ENCODE measurements at places on chromosomes 5 and 9. TPM values are rescaled to one million over a fixed set of nuclear protein-coding genes. Genes with fewer than 3 reads are reported as not detected.

DIPK1B gene
- not detected for total RNA-seq

DNA sequence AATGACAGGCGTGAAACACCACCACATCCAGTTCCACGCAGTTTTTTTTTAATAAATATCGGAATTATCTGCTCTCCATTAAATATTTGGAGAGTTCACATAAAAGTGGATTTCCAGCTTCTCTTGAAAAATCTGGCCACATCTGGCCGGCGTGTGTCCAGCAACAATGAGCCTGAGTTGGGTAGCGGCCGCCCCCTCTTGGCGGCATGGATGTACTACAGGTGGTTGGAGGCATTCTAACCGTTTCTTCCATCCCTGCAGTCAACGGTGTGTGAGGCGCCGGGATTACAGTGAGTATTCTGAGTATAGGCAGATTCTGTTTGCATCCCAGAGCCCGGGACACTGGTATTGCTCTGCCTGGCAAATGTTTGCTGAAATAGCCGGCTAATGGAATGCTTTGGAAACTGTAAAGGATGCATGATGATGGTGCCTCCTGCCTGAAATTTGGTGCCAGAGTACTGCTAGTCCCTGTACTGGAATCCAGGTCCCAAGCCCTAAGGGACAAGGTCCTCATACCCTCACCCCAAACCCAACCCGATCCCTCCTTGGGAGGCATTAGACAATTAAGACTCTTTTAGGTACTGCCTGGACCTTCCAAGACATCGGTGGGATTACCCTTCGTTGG, 13.6 kb upstream of the GM2A start:
- DNase-seq = peak; percentile 52

DNM1 gene
- total RNA-seq = 0.17 TPM

GRM6 gene
- not detected for total RNA-seq

DNA sequence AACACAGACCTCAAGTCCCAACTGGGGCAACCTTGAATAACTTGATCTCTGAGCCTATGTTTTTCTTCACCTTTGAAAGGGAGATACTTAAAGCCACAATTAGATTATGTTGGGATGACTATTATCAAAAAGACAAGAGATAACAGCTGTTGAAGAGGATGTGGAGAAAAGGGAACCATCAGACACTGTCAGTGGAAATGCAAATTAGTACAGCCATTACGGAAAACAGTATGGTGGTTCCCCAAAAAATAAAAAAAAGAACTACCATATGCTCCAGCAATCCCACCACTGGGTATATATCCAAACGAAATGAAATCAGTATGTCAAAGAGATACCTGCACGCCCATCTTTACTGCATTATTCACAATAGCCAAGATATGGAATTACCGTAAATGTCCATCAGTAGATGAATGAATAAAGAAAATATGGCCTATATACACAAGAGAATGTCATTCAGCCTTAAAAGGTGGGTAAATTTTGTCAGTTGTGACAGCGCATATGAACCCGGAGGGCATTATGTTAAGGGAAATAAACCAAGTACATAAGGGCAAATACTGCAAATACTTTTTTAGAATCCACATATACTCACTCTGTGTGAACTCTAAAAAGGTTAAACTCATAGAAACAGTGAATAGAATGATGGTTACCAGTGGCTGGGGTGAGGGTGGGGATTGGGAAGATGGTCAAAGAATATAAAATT, 12.7 kb downstream of the FAT2 start:
- DNase-seq = peak; percentile 51

- DNase-seq = no peak
These were observed 30.9 kb upstream of the NPR3 start for GRCh38 chr5:32680183-32680582.

DNA sequence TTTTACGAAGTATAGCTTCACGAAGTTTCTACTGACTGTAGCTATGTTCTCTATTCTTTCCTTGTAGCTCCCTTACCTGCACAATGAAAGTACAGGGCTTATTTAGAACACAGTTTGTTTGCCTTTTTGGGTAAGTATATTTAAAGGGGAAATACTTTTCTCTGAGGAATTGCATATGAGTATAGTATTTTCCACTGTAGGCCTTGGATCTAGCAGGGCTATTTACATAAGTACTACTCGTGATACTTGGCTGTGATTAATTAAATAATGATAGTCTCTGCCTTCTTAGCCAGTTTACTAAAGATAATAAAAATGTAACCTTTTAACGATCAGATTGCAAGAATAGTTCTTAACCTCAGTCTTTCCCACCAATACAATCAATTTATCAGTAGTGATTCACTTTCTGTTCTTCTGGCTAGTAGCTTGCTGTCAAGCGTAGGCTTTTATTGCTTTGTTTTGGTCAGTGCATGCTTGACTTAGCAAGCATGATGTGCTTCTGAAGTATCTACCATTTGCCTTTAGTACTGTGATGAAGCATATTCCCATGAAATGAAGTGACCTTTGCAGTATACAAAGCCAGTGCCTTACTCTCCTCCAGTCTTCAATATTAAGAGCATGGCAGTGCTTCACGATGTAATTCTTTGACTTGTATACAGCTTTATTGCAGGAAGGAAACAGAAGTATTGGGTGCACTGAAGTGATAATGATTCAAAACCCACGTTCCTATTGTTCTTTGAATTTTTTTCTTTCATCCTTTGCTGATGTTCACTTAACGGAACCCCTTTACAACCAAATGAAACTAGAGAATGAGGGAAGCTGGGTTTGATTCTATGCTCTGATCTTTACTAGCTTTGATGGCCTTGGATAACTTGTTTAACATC, 64.2 kb downstream of the SLC44A1 start:
- DNase-seq = no peak

- DNase-seq = peak; percentile 26
These were observed 39.2 kb downstream of the TSTD2 start for GRCh38 chr9:97593960-97594359.

DNA sequence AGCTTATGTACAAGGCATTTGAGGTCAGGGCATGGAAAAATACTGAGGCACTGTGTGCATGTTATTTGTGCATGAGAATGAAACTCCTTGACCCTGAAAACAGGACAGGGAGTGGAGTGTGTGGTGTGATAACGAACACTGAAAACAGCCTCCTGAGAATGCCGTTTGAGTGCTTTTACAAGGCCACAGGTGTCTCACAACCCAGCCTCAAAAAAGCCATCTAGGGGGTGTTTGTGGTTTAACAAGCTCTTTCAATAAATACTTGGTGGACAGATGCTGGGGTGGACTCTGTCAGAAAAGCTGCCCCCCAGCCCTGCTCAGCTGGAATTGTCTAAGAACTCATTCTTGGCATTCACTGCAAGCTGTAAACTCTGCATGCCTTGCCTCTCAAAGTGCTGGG, 94.0 kb upstream of the SLC25A48 start:
- no peak for DNase-seq

SPINK6 gene
- total RNA-seq = not detected

DNA sequence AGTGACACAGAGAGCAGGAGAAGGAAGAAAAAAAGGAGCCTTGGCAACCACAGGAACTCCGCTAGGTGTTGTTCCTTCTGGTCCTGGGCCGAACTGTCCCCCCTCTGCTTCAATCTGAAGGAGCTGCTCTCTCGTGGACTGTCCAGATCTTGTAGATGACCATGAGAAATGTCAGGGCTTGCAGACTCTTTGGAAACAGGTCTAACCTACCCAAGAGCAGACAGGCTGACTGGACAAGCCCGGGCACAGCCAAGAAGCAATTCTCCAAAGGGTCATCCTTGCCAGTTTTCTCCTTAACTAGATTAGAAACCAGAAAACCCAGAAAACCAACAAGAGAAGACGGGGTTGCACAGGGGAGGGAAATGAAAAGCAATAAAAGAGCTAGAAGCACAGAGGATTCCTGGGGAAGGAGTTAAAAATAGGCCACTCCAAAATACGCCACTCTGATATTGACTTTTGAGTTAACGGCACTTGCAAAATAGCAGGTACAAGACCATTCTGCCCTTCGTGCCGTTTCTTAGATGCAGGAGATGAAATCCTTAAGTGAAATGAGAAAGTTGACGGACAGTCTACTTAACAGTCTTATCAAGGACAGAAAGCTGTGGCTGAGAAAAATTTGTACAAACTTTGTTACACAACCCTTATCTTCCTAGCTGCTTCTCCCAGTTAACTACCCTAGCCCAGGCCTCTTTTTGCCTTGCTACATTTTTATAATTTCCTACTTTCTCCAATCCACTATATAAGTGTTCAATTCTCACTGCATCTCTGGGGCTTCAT, 5.8 kb downstream of the GCNT4 start:
- no peak for DNase-seq

DNA sequence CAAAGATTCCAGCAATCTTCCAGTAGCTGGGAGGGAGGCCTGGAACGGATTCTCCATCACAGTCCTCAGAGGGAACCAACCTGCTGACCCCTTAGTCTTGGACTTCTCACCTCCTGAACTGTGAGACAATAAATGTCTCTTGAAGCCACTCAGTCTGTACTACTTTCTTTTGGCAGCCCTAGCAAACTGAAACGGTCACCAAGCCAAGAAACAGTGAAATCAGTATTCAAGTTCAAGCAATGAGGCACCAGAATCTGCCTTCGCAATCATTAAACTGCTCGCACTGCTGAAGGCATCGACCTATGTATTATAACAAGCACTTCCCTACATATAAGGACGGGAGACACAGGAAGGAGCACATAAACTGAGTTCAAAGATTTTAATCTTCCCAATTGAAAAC, 120.6 kb upstream of the PUM3 start:
- DNase-seq = no peak

GRCh38 chr5:180389252-180390101, 36.3 kb upstream of the GFPT2 start:
- no peak for DNase-seq

GRCh38 chr5:35461530-35461929, 156.1 kb upstream of the SPEF2 start:
- no peak for DNase-seq

DNA sequence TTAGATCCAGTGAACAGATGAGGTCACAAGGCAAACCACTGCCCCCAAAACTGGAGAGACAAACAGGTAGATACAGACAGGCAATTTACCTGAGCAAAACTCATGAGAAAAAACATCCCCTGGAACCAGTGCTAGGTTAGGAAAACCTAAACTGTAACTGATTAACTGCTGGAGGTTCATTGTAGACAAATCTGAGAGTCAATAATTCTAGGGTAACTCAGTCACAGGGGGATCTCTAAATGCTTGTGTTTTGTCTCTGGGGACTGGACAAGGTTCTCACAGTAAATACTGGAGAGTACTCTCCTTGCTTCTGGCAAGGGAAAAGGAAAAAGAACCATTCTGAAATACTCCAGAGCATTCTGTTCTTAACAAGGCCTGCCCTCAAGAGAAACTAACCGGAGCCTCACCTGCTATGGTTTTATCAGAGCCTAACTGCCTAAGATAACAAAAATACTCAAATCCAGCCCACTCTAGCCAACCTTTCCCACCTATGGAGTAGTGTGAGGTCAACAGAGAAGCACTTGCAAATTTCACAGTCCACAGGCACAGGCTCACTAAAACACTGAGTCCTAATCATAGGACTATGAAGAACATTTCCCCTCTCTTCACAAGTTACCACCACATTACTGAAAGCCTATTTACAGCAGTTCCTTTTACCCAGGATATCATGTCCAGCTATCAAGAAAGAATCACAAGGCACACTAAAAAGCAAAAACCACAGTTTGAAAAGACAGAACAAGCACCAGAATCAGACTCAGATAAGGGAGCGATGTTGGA, 139.9 kb upstream of the ACOT12 start:
- no peak for DNase-seq

GRCh38 chr9:19155106-19155935, 28.0 kb upstream of the PLIN2 start:
- no peak for DNase-seq

ROR2 gene
- total RNA-seq = not detected

DNA sequence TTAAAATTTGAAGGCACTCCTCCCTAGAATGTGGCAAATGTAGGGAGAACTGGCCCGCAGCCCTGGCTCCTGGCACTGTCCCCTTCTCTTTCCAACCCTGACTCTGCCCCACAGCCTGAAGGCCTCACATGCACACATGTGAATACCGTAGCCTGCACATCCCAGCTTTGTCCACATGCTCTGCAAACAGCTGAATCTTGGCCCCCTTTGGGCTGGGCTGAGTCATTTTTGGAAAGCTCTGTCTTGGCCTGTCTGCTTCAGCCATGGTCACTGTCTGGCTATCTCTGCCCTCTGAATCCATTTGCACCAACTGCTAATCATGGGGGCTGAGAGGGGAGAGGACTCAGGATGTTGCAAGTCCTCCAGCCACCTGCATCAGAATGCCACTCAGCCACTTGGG, 22.1 kb upstream of the GALNT10 start:
- DNase-seq = peak; percentile 49
